Fibroblast of the aortic adventitia (primary cell): ENCODE measurements at places on chromosomes 7 and 10. TPM values are rescaled to one million over a fixed set of nuclear protein-coding genes. Genes with fewer than 3 reads are reported as not detected.

Gene EVX1
- total RNA-seq = not detected in 2 replicates

Gene C10orf67
- 0.09 TPM in 1 of 2 replicates, not detected in the other for total RNA-seq

Gene CCT6A
- total RNA-seq = 188 and 193 TPM in 2 replicates

Gene SNCG
- 2.8 and 18.2 TPM in 2 replicates for total RNA-seq

Gene SCART1
- 1.6 and 13.5 TPM in 2 replicates for total RNA-seq

Gene H2BK1
- not detected in 2 replicates for total RNA-seq

Gene SLC39A12
- not detected in 2 replicates for total RNA-seq

Gene FAM13C
- 3.3 and 9.1 TPM in 2 replicates for total RNA-seq

Gene CALHM1
- not detected in 2 replicates for total RNA-seq

Gene OPN1SW
- total RNA-seq = not detected in 2 replicates

Gene RNF148
- 0.63 and 1.9 TPM in 2 replicates for total RNA-seq

Gene COL1A2
- 4,453 and 32,213 TPM in 2 replicates for total RNA-seq

Gene NACAD
- total RNA-seq = 3.6 and 5.5 TPM in 2 replicates

Gene COBL
- total RNA-seq = not detected in 2 replicates
